ENCODE measurements at places on chromosomes 2 and 18.

DNA sequence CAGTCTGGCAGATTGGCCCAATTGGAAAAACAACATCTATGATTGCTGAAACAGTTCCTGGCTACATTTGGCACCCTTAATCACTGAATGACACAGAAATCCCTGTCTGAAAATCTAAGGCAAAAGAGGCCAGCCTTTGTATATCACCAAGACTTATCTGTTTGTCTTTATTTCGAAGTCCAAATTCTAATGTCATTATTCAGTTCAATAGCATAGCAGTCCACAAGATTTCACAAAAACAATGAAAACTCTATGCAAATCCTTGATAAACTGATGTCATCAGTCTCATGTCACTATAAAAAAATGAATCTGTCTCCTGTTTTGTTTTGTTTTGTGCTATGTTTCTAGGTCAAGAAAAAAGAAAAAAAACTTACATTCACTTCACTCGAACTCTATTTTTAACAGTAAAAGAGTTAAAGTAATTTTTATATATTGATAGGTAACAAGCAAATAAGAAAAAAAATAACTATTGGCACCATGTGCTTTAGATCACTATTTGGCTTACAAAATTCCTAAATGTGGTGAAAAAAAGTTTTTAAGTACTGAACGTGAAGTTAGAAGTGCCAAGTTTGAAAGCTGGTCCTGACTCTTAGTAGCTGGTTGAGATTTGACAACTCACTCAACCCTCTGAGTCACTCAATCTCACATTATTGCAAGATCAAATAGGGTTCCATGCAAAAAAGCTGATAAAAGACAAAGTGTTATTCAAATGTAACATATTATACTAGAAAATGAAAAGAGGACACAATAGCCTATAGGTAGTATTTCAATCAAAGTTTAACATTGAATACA lies 359.3 kb downstream of the IRS1 start:
- no peak for DNase-seq

- no peak for DNase-seq
Observed at GRCh38 chr2:227207573-227207972, 43.1 kb downstream of the COL4A3 start.

DNA sequence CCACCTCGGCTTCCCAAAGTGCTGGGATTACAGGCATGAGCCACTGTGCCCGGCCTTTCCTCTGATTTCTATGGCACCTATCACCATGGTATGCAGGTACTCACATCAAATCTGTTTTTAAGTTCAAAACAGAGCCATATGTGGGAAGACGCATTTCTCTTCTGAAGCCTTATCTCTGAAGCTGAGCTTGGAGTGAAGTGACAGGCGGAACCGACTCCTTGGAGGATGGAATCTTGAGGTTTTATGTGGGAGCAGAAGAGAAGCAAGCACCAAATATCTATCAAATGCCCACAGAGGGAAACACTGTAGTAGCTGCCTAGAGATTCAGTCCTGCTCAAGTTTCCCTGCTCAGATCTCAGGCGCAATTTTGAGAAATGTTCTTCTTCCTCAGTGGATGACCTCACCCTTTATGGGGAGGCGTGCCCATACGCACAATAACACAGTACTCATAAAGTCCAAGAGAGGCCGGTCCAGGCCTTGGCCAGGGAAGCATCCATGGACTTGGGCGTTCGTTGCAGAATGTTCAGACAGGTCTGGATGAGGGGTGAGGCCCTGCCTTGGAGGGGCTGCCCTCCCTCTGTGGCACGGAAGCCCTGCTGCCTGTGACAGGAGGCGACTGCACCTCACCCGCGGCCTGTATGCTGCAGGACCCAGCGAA lies 67.9 kb downstream of the HNRNPLL start:
- DNase-seq: no peak

- no peak for DNase-seq
Observed at GRCh38 chr2:174184915-174185314, 63.4 kb downstream of the OLA1 start.

DNA sequence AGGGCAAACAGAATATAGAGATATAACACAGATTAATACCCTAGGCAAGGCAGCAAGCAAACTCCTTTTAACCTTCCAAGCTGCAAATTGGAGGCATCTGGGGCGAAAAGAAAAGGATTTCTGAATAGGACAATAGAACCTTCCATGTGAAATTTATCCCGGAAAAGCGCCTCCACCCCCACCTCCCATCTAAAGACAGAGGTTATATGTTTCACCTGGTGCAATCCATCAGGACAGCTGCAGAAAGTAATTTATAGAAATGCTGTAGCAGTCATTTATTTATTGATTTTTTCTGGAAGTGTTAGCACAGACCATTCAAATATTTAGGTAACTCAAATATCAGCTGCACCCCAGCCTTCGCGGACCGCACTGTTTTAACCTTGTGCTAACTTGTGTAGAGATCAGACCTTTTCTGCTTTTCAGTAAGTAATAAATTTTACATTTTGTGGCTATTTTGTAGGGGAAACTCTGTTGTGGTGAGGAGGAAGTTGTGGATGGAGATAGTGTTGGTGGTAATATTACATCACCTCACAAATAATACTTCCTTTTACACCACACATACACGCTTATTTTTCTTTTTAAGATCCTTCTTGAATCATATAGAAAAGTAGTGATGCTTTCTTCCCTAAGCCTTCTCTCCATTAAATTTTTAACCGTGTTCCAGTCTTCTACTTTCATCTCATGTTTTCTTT lies 919.3 kb upstream of the CDH2 start:
- DNase-seq: no peak

GRCh38 chr18:11937874-11938478 lies 29.9 kb upstream of the MPPE1 start:
- peak; percentile 85 for DNase-seq

DNA sequence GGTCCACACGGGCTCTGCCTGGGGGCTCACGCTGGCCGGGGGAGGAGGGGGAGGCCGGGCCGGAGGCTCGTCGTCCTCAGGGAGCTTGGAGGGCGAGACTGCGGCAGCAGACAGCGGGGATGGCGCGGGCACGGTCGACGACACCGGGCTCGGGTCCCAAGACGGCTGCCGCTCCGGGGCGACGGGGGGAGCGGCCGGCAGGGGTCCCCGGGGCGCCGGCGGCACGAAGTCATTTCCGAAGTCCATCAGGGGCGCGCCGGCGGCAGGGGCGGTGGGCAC lies 491 bp downstream of the RTN4 start:
- DNase-seq: no peak

- no peak for DNase-seq
Observed at GRCh38 chr2:196711625-196712024, 72.1 kb downstream of the CCDC150 start.

- no peak for DNase-seq
Observed at GRCh38 chr2:60536746-60537145, 16.7 kb downstream of the BCL11A start.

GRCh38 chr18:12515550-12515949 lies 107.8 kb downstream of the PRELID3A start:
- no peak for DNase-seq

DNA sequence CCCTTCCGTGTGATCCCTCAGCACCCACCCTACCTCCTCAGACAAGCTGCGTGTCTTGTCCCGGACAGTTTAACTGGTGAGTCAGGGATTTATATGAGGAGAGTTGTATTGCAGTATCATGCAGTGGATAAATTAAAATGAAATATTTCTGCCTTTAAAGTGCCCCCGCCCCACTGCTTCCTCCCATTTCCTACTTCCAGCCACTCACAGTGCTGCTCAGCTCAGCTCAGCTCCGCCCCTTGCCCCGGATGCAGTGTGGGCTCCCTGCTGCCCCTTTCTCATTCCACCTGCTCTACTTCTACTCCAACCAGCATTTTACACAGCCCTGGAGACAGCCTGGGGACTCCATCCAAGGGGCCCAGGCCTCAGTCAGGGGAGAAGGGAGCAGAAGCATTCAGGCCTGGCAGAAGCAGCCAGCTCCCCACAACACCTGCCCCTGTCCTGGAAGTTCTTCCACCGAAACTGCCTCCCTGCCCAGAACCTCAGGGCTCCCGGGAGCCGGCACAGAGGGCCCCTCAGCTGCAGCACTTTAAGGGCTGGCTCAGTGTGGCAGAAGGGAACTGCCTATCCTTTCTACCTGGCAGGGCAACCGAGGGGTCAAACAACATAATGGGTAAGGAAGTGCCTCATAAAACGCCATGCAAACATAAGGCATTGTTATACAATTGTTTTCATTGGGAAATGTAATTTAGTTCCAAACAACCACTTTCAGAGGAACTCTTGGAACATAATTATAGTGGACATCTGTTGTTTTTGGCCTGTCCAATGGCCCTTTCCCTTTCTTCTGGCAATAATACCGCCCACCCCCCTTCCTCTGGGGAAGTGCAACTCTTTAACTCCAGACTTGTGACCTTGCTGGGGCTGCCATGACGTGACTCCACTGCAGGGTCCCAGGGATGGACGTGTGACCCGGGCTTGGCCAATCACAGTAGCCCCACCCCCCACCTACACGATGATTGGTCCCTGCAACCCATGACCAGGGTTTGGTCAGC lies 102.3 kb downstream of the LIPG start:
- no peak for DNase-seq

GRCh38 chr18:31204166-31204565 lies 41.5 kb upstream of the DSC1 start:
- no peak for DNase-seq

DNA sequence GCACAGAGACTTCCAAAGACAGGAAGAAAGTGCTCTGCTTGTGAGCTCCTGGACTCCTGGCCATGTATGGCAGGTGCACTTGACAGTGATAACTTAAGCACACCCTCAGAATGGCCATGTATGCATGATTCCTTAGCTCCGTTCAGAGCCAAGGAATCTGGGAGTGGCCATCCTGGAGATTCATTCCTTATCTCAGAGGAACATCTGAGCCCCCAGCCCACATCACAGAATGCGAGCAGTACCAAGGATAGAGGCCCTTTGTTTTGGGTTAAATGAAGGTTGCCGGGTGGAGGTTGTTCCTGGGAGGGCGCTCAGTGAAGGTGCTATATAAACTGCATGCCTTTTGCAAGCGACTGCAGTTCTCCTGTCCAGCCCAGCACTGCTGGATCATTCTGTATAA lies 26.9 kb downstream of the DIPK1C start:
- DNase-seq: no peak

GRCh38 chr2:116319935-116320334 lies 1494.6 kb upstream of the DDX18 start:
- DNase-seq: no peak

GRCh38 chr18:57931038-57931437 lies 113.0 kb upstream of the NEDD4L start:
- DNase-seq: no peak

GRCh38 chr2:133360190-133360589 lies 208.1 kb downstream of the NCKAP5 start:
- DNase-seq: no peak

DNA sequence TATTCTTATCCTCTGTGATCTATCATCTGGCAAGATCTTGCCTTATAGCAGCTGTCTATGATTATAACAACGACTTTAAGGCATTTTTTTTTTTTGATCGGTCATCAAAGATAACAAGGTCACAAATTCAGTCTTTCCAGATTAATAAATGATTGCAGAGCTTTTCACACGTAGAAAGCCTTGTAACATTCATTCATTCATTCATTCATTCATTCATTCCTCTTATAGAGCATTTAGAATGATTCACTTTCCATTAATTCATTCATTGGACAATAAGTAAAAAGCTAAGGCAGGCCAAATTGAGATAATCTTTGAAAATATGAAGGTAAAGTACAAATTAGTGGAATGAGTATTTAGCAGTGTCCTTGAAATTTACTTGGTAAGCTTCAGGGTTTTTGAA lies 223.7 kb downstream of the NUP35 start:
- no peak for DNase-seq
